ENCODE measurements at places on chromosomes 13 and 19.

DNA sequence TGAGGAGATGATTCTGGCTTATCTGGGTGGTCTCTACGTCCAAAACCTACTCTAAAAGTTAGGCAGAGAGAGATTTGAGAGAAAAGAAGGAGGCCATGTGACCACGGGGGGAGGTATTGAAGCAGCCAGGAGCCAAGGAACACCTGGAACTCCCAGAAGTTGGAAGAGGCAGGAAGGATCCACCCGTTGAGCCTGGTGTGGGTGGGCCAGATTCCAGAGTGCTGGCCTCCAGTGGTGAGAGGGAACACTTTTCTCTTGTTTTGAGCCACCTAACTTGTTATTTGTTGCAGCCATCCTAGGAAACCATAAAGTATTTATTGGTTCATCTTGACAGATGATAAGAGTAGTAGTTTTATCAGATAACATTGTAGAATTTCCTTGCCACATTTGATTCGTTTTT, 396.9 kb downstream of the MYO16 start:
- DNase-seq: no peak

DNA sequence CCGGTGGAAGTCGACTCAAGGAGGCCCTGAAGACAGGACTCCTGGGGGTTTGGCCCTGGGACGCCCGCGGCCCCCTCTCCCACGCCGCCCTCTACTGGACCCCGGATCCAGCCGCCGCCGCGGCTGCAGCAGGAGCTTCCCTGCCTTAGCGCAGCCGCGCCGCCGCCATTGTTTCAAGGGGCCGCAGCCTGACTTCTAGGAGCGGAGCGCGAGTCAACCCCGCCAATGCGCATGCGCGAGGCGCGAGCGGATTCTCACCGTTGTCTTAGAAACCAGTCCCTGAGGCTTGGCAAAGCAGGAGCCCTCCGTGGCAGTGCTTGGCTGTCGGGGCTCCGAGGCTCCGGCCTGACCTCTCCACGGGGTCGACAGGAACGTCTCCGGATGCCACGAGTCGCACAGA, 19.1 kb upstream of the ZNF420 start:
- no peak for DNase-seq

DNA sequence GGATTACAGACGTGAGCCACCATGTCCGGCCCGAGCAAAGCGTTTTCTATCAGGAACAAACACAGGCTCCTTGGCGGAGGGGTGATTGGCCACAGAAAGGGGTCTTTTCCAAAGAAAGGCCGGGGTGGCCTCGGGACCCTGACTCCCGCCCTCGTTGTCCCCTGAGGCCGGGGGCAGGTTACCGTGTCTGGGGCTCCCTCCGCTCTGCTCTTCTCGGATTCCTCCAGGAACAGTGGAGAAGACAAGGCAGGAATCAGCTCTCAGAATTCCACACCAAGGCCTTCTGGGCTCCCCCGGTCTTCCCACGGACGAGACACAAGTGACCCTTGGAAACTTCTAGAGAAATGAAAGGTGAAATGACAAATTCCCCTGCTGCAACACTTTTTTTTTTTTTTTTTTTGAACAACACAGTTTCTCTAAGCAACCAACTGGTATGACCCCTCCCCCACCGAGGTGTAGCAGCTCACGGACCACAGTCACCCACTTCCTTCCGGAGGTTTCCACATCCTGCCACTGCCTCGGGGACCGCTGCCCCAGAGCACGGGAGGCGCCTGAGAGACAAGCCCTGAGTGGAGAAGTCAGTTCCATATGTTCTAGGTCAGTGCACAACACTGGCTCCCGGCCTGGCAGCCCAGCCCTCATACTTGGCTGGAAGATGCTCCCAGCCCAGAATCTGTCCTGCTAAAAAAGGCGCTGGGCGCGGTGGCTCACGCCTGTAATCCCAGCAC, 11.0 kb downstream of the MOB3A start:
- peak; percentile 96 for DNase-seq

DNA sequence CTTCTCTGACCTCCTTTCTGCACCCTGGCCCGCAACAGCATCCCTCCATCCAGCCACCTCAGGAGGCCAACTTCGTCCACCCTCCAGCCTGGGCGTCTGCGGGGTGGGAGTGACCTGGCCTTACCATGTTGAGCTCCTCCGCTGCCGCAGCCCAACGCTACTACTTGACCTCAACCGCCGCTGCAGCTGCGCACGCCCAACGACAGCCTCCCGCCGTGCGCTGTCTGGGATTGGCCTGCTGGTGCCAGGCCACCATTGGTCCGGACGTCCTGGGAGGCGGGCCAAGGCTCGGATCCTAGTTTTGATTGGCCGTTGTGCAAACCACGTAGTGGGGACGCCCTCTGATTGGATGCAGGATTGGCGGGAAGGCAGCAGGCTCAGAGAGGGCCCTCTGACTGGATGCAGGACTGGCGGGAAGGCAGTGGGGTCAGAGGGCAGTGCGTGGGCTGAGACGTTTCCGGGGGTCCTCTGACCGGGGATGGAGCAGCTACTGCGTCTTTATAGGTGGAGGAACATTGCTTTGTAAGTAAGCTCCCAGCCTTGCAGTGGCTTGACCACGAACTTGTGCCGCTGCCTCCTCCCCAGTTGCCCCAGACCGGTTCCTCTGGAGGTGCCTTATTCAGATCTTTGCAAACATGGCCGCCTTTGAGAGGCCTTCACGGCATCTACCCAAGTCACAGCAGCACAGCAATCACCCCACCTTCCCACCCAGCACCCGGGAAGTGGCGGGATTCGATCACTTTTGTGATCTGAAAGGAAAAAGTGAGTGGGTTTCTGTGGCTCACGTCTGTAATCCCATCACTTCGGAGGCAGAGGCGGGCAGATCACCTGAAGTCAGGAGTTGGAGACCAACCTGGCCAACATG, at the start of gene TUBA3C:
TUBA3C (minus strand) TSS at position 204 of the 865 bp plus-strand sequence; CDS start at position 127, 77 bp downstream.
- DNase-seq: no peak

Measured in hematopoietic multipotent progenitor cell treated with erythropoietin and hydrocortisone succinate and interleukin-3 and kit ligand, for 6 days (in vitro differentiated cells).